ENCODE measurements at places on chromosomes 6 and 20.

- DNase-seq, result no peak
Observed at GRCh38 chr20:32017711-32018251, 7.5 kb downstream of the CCM2L start.

- DNase-seq, result no peak
Observed at GRCh38 chr6:106220485-106220884, 105.1 kb downstream of the ATG5 start.

DNA sequence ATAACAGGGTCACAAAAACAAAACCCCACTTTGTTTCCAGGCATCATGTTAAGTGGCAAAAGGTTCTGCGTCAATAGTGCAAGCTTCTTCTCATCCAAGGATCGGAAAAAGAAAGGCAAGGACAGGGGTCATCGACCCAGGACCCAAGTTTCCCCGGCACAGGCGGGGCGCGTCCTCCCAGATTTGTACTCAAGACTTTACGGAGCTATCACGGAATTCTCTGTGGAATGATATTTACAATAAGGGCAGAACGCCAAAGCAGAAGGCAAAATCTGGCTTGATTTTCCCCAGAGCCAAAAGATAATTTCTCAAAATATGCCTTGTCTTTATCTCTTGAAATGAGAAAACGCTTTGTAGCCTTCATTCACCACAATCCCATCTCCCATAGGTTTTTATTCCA lies 25.5 kb downstream of the PDE10A start:
- no peak for DNase-seq

GRCh38 chr6:147159536-147160374 lies 44.5 kb upstream of the STXBP5 start:
- DNase-seq, result no peak

DNA sequence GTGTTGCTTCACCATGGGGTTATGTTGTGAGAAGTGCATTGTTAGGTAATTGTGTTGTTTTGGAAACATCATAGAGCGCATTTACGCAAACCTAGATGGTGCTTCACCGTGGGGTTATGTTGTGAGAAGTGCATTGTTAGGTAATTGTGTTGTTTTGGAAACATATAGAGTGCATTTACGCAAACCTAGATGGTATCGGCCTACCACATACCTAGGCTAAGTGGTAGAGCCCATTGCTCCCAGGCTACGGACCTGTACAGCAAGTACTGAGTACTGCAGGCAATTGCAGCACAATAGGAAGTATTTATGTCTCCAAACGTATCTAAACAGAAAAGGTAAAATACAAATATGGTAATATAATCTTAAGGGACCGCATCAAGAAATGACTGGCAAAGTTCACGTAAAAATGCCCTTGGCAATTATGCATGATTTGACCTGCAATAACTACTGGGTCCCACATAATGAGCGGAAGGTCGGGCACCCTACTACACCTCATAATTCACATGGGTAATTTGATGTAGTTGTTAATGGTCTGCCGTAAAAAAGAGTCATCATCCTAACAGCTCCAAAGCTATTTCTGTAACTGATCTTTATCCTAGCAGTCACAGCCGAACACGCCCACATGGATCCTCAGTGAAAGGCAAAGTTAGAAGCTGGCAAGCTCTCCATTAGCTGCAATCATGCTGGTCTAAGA lies 76.0 kb downstream of the RSPH3 start:
- DNase-seq, result no peak

- no peak for DNase-seq
Observed at GRCh38 chr6:37530297-37530696, 30.6 kb upstream of the CCDC167 start.
